ENCODE measurements at places on chromosomes 5 and 9.

- peaks cover 67% of the 10 kb centered on the region for H3K4me1 ChIP-seq
- H3K27ac ChIP-seq, result peak overlapping the region; percentile 97
- H3K4me3 ChIP-seq, result peak overlapping the region; percentile 85
- no peak for DNase-seq
Measured at GRCh38 chr9:136544964-136545691, 720 bp downstream of the NOTCH1 start.

GRCh38 chr9:86200599-86201162 is 58.8 kb downstream of the C9orf153 start:
- H3K4me3 ChIP-seq, result no peak overlapping the region

DNA sequence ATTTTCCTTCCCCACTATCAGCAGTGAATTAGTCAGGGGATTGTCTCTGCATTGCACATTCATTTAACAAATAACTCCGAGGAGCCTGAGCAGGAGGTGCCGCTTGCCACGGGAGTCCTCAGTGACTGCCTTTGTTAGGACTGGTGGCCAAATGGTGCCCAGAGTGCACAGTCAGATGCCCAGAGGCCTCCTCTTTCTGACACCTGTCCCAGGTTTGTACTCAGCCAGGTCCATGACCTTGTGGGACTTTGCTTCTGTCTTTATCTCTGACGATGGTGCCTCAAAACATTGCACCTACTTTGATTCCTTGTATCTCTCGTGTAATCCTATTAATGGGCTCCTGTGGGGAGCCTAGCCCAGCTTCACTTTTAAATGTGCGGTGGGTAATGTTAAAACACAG is 4.3 kb downstream of the SRD5A1 start:
- H3K4me1 ChIP-seq, result peaks cover 49% of the 10 kb centered on the region
- peak overlapping the region; percentile 80 for H3K27ac ChIP-seq
- H3K36me3 ChIP-seq, result no peaks in the 10 kb centered on the region
- DNase-seq, result no peak
- no peak overlapping the region for H3K4me3 ChIP-seq
- no peaks in the 10 kb centered on the region for H3K27me3 ChIP-seq

GRCh38 chr9:129840034-129840433 is 4.8 kb downstream of the USP20 start:
- H3K4me1 ChIP-seq, result peaks cover 21% of the 10 kb centered on the region
- DNase-seq, result no peak
- H3K27me3 ChIP-seq, result no peaks in the 10 kb centered on the region
- H3K27ac ChIP-seq, result no peak overlapping the region
- no peak overlapping the region for H3K4me3 ChIP-seq

DNA sequence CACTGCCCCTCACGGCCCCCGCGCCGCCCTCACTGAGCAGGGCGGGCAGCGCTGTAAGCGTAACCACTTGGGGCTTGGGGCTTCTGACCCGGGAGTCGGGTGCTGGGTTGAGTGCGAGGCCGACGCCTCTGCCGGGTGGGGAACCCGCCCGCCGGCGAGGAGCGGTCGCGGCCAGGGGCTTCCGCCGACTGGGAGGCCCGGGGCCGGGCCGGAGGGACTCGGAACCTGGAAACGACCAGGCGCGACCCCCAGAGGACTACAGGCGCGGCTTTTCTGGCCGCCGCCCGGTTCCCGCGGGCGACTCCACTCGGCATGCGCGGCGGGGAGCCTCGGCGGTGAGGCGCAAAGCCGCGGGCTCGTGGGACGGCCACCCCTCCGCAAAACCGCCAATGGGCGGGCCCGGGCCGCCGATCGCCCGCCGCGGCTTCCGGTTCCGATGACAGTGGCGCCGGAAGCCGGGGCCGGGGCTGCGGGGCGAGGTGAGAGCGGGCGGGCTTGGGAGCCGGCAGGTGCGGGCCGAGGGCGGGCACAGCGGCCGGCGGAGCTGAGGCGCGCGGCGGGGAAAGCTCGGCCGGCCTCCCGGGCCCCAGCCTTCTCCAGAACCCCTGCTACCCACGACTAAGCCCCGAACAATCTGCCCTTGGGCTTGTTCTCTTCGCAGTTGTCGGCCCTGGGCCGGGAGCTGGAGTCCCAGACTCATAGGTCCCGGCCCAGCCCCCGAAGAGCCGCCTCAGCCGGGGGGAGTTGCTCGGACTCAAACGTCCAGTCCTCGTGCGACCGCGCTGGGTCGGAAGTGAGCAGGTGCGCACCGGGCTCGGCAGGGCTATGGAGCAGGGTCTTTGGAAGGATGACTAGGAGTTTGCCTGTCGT is at the start of gene RMND5B:
TSS of gene RMND5B (plus strand) at position 439 of the 870 bp plus-strand sequence. CDS start 7,106 bp downstream, outside the sequence.
- peak within 1 kb of the TSS; percentile 94 for H3K4me3 ChIP-seq
- H3K36me3 ChIP-seq, result peaks cover 19% of the 10 kb centered on the region
- H3K27ac ChIP-seq, result peak within 1 kb of the TSS; percentile 95
- DNase-seq, result peak; percentile 91

GRCh38 chr5:15463231-15463980 is 36.6 kb upstream of the FBXL7 start:
- H3K36me3 ChIP-seq, result no peaks in the 10 kb centered on the region
- H3K27me3 ChIP-seq, result no peaks in the 10 kb centered on the region
- H3K4me3 ChIP-seq, result no peak overlapping the region
- no peaks in the 10 kb centered on the region for H3K4me1 ChIP-seq
- no peak for DNase-seq

GRCh38 chr5:127590156-127590722 is 58.6 kb upstream of the CTXN3 start:
- H3K27ac ChIP-seq, result no peak overlapping the region
- no peak for DNase-seq
- H3K4me1 ChIP-seq, result no peaks in the 10 kb centered on the region
- H3K36me3 ChIP-seq, result no peaks in the 10 kb centered on the region
- H3K27me3 ChIP-seq, result no peaks in the 10 kb centered on the region

DNA sequence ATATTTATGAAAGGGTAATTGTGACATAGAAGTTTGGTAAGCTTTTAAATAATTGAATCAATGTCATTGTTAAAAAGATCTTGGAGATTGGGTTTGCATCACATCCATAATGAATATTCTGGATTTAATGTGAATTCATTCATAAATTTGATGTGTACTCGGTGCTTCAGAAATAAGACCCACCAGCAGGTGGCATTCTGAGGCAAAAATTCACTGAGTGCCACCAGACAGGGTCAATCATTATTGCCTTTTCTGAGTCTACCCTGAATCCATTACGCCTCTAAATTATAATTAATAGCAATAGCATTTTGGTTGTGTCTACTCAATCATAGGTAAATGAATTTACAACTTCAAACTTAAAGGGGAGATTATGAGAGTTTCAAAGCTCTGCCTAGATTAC is 1.0 kb downstream of the TRPC7 start:
- H3K27ac ChIP-seq, result no peak overlapping the region
- no peak overlapping the region for H3K4me3 ChIP-seq
- peaks cover 6% of the 10 kb centered on the region for H3K27me3 ChIP-seq
- no peaks in the 10 kb centered on the region for H3K4me1 ChIP-seq
- DNase-seq, result no peak

DNA sequence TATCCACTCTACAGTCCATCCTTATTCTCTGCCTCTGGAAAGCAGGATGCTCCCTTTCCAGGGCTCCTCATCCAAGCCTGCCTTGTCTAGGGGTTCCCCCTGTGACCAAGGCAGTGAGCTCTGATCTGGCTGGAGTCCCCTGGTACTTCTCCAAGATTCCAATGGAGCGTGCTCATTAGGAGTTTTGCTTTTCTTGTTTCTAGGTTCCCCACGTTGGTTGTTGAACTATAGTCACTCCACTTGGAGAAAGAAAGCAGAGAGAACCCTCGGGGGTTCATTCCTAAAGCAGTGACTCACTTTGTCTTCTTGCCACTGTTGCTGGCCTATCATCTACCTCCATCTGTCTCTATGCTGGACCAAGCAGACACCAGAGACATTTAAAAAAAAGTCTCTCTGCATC is 192.6 kb downstream of the TLE4 start:
- H3K4me1 ChIP-seq, result peaks cover 8% of the 10 kb centered on the region
- no peaks in the 10 kb centered on the region for H3K36me3 ChIP-seq
- H3K4me3 ChIP-seq, result no peak overlapping the region
- H3K27me3 ChIP-seq, result no peaks in the 10 kb centered on the region
- no peak for DNase-seq

- H3K27ac ChIP-seq, result no peak overlapping the region
- H3K4me1 ChIP-seq, result no peaks in the 10 kb centered on the region
- H3K4me3 ChIP-seq, result no peak overlapping the region
- H3K36me3 ChIP-seq, result no peaks in the 10 kb centered on the region
- DNase-seq, result peak; percentile 62
- peaks cover 13% of the 10 kb centered on the region for H3K27me3 ChIP-seq
Measured at GRCh38 chr9:134858051-134858841, 22.4 kb upstream of the FCN2 start.

DNA sequence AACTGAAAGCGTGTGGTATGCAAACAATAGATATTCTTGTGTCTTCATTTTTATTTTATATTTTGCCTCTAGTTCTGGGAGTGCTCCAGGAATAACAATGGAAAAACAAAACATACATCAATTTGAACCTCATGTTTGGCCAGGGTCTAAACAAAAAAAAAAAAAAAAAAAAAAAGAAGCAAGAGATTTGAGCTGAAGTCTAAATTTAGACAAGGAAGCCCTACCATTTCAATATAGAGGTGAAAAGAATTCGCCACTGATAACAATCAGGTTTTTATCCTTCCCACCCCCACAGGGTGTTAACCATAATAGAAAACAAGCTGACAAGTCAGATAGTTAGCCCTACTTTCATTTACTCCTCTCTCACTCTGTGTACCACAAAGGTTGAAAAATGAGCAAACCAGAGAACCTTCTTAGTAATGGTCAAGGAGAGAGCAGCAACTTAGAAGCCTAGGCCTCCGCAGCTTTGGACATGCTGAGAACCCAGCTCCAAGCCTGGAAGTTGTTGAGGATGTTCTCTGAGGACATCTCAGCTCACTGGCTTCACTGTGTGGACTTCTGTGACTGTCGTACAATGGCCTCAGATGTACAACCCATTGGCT is 118.2 kb upstream of the HMHB1 start:
- no peaks in the 10 kb centered on the region for H3K36me3 ChIP-seq
- no peak overlapping the region for H3K27ac ChIP-seq
- no peak for DNase-seq
- no peaks in the 10 kb centered on the region for H3K27me3 ChIP-seq

DNA sequence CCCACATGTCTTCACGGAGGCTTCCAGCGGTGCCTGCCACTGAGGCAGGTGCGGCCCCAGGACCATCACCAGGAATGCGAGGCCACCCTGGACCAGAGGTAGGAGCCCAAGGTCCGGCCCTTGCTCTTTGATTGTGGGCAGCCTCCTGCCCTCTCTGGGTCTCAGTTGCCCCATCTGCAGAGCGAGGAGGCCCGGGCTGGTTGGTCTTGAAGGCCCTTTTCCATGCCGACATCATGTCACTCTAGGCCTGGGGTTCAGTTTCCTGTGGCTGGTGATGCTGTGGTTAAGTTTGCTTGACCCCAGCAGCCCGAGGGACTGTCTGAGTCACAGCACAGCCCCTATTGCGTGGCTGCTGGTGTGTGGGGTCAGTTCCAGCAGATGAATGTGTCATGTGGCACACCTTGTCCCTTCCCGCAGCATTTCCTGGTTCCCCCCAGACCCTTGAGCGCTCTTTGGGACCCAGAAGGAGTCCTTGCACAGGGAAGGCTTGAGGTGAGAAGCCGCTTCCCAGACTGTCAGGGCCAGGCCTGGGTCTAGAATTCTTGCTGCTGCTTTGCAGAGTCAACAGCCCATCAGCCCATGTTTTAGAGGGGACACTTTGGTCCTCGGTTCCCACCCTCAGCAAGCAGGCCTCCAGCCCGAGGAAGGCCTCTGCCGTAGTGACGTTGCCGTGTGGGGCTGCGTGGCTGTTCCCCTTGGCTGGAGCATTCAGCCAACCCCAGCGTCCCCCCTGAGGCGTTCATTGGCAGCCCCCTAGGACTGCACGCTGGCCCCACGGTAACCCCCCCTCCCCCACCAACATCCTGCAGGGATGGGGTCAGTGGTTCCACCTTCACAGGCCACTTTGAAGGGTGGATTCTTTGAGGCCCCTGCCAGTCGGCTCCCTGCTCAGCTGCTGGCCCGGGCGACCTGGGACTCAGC is 31.0 kb upstream of the HMCN2 start:
- peaks cover 17% of the 10 kb centered on the region for H3K4me1 ChIP-seq
- no peak overlapping the region for H3K27ac ChIP-seq
- H3K4me3 ChIP-seq, result no peak overlapping the region
- no peak for DNase-seq
- H3K36me3 ChIP-seq, result peaks cover 20% of the 10 kb centered on the region

DNA sequence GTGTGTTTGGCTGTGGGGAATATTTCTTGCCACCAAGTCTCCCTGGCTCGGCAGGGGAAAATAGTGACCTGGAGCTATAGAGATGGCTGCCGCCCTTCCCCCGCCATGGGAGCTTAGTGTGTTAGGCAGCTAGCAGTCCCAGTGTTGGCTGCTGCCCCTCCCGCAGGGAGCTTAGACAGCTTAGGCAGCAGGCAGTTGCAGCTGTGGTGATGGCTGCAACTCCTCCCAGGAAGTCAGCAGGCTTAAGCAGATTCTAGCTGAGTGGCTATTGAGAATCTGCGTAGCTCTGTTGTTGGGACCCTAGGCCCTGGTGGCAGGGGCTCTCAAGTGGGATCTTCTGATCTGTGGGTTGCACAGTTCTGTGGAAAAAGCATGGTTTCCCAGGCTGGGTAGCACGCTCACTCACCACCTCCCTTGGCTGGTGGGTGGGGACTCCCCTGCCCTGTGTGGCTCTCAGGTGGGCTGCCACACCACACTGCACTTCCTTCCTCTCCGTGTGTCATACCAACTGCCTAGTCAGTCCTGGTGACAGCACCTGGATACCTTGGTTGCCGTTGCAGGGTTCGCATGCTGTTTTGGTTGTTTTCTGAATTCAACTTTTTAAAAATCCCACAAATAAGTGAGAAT is 9.3 kb downstream of the OR1N2 start:
- DNase-seq, result no peak
- no peak overlapping the region for H3K27ac ChIP-seq
- H3K27me3 ChIP-seq, result no peaks in the 10 kb centered on the region

DNA sequence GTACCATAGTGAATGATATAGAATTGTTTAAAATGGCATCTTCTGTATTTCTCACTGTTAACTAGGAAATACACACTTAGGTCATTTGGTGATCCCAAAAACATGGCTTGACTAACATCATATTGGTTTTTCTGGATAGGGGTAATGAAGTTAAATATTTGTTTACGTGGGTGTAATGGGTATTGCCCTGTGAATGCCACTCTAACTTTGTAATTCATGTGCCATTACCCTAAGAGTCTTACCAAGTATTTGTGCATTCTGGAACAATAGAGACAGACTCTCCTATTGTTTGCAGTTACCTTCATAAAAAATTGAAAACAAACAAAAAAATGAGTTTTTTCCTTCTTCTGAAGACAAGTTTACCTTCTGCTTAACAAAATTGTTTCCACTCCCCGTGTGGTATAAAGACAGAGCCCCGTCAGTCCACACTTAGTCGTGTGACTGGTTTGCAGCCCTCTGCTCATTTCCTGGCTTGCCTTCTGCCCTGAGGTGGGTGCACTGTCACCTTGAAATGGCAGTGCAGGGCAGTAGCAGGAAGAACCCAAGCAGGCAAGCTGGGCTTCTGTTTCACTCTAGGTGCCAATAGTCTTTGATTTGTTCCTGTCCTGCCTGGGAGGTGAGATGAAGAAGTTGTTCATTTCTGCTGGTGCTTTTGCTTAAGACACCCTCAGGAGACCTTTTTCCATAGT is 9.6 kb upstream of the CATSPER3 start:
- H3K36me3 ChIP-seq, result peaks cover 23% of the 10 kb centered on the region
- H3K27me3 ChIP-seq, result no peaks in the 10 kb centered on the region
- no peak for DNase-seq
- no peaks in the 10 kb centered on the region for H3K4me1 ChIP-seq

GRCh38 chr5:143588933-143589662 is 185.6 kb upstream of the NR3C1 start:
- H3K36me3 ChIP-seq, result no peaks in the 10 kb centered on the region
- no peak for DNase-seq
- H3K4me1 ChIP-seq, result peaks cover 5% of the 10 kb centered on the region
- H3K4me3 ChIP-seq, result no peak overlapping the region
- no peak overlapping the region for H3K27ac ChIP-seq

All from suprapubic skin (tissue), 4 donors.